ENCODE measurements at places on chromosomes 3 and 15.

DNA sequence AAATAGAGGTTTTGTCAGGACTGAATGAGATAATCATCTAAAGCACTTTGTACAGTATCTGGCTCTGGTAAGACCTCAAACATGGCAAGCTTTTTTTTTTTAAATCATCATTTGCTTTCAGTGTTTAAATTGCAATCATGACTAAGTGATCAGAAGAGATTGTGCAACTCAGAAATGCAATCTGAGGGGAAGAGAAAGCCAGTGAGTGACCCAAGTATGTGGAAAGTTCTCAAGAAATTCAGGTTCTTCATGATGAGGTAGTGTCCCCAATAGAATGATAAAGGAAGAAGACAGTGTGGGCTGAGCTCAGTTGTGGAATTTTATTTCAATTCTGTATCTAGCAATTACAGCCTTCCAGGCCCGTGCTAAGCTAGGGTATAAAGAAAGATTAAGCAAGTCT lies 132.2 kb upstream of the TBC1D5 start:
- no peak for DNase-seq

- no peak for DNase-seq
Observed at GRCh38 chr15:29140475-29141307, 128.9 kb downstream of the NSMCE3 start.

- no peak for DNase-seq
Observed at GRCh38 chr3:79516795-79517194, 251.0 kb downstream of the ROBO1 start.

GRCh38 chr15:92631721-92632120 lies 23.9 kb downstream of the FAM174B start:
- no peak for DNase-seq

- no peak for DNase-seq
Observed at GRCh38 chr3:139893267-139893962, 41.6 kb upstream of the CLSTN2 start.

GRCh38 chr15:67305506-67305905 lies 50.9 kb downstream of the IQCH start:
- DNase-seq: no peak

DNA sequence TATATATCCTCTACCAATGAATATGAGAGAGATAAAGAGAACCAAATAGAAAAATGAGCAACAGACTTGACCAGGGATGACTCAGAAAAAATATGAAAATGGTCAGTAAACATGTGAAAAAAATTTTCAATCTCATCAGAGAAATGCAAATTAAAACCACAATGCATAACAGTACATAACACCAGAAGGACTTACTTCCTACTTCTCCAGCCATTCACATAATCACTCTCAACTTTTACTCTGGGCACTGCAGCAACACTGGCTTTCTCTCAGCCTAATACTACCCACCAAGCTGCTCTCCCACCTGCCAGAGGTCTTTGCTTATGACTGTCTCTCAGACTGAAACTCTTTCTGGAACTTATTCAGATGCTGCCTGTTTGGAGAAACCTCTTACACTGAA lies 49.4 kb downstream of the DPH6 start:
- no peak for DNase-seq

DNA sequence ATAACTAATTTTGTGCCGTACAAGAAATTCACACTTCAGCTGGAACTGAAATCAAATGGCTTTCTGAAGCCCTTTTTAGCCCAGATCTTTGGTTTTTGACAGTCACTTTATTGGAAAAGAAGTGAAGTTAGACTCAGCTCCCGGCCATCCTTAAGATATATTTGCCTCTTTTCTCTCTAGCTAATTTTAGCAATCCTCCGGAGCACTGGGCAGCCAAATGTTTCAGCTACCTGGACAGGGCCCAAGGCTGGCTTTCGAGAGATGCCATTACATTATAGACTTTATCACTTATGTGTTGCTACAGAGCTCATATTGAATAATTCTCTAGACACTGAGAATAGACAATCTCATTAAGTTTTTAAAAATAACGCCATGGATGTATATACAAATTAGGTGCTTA lies 28.5 kb upstream of the RPL39L start:
- DNase-seq: no peak

DNA sequence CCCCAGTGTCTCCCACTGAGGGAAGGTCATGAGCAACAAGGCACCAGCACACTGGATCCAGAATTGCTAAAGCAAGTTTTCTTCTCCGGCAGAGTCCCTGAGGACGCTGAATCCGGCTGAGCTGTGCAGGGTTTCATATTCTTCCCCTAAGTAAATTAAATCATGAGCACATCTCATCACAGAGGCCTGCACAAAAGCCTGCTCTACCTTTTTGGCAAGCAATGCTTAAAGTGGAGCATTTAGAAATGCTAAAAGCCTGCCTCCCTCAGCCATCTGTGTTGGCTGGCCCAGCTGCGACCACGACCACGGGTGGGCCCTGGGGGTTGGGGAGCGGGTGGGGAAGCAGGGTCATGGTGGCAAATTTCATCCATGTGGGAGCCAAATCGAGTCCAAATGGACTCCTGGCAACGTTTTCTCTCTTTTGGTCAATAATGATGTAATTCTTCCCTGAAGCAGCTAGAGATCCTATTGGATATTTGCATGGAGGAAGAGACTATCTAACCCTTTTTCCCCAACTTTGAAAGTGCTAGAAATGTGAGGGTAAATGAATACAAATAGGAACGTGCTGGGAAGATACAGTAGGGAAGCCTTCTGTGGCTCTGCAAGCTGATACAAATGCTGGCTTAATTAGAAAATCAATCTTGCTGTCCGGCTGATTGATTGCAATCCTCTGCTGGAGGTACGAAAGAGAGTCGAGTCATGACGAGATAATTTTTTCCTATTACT lies 532.8 kb upstream of the TBL1XR1 start:
- DNase-seq: no peak

DNA sequence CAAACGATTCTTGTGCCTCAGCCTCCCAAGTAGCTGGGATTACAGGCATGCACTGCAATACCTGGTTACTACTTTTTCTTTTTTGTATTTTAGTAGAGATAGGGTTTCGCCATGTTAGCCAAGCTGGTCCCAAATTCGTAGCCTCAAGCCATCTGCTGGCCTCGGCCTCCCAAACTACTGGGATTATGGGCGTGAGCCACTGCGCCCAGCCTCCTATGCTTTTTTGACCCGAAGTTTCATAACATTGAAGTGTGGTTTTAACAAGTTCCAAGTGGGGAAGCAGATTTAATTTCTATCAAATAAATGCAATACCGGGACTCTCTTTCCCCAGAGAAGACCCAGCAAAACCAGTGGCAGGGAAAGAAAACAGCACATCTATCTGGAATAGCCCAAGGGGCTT lies 13.7 kb downstream of the SH3BP5 start:
- DNase-seq: no peak

DNA sequence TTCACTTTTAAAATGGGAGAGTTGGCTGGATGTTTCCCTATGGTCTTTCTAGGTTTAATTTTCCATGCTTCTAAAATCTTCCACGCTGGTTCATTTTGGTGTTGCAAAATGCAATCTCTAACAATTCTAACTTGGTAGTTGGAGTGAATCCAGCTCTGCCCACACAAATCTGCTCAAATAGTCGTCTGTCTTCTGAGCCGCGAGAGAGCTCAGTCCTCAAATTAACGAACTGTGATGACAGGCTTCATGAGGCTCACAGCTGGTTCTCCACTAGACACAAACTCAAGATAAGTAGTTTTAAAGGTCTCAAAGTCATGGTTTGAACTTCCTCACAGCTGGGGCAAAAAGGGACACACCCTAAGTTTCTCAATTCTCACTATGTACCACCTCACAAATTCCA lies 178.6 kb upstream of the LYSMD4 start:
- no peak for DNase-seq

- no peak for DNase-seq
Observed at GRCh38 chr15:89905846-89906378, 6.8 kb downstream of the ARPIN start.

GRCh38 chr3:184635126-184635525 lies 73.5 kb downstream of the EPHB3 start:
- no peak for DNase-seq

DNA sequence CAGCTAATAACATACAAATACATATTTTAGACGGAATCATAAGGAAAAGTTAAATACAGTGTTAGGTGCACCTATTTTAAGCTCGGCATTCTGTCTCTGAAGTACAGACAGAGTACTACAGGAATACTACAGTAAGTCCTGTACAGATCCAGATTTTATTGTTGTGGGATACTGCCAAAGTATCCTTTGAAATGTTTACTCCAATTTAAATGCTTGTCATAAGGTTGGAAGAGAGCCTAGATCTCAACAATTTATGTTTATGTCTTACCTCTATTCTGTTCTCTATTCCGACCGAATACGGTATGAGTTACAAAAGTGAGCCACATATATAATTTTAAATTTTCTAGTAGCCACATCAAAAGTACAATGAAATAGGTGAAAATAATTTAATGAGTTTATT lies 25.3 kb downstream of the PLD1 start:
- DNase-seq: no peak

DNA sequence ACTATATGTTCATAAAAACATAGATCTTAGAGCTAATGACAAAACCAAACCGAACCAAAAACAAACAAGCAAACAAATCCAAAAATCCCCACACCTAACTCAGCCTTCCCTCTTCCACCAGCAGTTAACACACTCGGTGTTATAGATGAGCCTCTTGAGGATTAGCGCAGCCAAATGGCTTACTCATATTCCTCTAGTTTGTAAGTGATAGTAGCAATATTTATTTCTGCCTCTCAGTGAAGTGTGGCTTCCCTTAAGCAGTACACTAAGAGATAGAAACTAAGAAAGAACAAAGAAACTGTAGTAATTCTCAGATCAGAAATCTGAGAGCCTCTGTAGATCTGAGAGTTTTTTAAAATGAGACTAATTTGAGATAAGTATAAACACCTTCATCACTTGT lies 2.4 kb upstream of the NCEH1 start:
- no peak for DNase-seq

DNA sequence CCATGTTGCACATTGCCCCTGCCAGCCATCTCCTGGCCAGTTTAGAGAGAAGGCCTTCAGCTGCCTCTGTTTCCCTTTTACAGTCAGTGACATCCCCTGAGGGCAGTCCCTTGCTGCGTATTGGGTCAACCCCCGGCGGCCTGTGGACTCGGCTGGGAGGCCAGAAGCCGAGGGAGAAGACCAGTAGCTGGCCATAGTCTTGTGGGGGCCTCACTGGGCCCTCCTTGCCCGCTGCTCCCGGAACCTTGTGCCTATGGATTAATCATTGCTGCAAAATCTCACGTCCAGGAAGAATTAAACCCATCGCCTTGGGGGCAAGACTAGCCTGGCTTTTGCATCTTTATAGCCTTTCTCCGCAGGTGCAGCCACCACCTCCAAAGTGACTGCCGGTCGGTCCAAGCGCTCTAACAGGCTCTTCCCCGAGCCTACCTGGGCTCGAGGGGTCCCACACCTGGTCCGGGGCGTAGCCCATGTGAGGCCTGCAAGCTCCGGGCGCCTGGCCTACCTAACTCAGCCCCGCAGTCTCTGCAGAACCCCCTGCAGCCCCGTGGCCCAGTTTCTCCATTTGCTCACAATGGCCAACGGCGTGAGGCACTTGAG lies 870 bp upstream of the CHAC1 start:
- DNase-seq: no peak

DNA sequence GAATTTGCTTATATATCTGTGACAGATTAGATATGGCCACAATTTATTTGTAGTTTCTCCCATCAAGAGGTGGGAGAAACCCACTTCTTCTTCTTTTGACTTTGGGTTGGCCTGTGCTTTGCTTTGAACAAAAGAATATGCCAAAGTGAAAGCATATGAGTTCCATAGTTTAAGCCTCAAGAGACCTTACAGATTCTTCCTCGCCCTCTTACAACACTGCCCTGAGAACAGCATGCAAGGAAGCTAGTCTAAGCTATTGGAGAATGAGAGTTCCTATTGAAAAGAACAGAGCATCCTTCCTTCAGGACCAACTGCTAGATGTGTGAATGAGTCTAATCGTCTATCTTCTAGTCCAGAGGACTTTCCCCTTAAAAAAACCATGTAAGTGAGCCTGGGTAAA lies 394.8 kb downstream of the TUSC7 start:
- DNase-seq: no peak

DNA sequence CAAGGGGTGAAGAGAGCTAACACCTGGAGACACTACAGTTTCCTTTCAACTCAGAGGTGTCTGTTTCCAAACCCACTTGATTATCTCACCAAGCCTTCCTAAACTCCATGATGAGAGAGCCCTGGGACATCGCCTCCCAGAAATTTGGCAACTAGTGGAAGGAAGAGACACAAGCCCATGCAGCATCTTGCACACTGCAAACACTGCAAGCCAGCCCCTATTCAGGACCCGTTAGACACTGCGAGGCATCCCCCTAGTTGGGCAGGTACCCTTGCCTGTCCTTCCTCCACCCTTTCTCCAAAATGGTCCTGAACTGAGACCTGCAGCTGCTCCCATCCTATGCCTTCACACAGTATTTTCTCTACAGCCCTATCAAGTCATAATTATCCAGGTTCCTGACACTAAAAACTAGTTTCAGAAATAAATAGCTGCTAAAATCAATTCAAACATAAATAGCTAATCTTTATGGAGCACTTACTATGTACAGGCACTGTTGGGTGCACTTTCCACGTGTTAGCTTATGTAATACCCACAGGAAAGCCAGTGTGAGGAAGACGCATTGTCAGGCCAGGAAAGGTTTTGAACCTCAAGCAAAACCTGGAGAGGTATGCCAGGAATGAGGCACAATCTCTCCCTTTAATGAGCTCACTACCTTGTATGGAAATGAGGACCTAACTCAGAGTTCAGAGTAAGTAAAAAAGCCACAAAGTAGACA lies 2.8 kb downstream of the MAGI1 start:
- DNase-seq: no peak
